ENCODE measurements at places on chromosomes 7 and 10.
A peak's percentile ranks its signal among the peaks of the same experiment; 100 is the strongest.

DNA sequence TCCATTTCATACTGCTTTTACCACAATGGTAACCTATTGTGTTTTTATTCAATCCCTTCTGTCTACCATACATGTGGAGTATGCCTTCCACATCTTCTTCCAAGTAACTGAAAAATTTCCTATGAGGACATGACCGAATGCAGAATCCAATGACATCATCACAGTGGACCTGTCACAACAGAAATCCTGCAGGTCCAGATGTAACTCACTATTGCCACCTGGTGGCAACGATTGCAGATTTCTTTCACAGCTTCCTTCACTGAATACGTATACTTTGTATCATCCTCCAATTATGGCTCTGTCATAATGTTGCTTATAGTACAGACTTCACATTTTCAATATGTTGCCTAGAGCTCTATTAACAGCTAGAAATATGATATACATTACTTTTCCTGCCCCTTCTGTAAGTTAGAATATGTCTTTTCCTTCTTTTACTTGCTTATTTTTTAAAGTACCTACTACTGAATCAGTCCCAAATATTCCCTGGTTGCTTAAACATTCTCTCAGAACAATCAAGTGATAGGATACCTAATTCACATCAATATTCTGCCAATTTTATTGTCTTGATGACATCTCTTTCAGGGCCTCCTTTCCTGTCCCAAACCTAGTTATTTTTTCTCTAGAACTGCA, 45.4 kb downstream of the SLC13A1 start:
- DNase-seq: peak; percentile 67

- DNase-seq: no peak
Measured at GRCh38 chr7:18474944-18475343, 20.6 kb upstream of the HDAC9 start.

GRCh38 chr10:116891208-116891607, 41.9 kb downstream of the ENO4 start:
- no peak for DNase-seq

DNA sequence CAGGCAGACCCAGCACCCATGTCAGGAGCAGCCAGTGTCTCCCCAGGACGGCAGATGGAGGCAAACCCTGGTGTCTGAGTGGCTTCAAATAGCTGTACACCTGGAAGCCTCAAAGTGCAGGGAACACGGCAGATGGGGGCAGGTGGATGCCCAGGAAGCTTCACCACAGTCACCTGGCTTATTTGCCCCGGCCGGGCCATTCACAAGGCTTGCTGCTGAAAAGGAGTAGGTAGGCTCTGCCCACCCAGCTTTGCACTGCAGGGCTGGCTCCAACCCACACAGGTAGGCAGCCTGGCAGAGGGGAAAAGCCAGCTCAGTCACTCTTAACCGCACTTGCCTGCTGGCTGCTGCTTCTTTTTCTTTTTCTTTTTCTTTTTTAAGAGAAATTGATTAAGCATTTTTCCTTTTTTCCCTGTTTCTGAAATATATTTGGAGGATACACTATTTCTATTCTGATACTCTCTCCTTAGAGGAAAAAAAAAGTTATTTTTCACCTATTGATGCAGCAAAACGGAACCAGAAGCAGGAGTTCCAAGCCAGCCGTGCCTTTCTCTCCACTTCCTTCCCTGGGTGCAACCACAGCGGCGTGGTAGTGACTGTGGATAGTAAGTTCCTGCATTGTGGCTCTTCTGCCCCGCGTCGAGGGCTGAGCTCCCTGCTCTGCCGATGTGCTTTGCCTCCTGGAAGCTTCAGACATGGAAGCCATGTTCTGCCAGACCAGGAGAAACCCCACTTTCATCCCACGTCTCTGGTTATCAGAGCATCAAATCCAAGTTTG, 118.3 kb downstream of the KLF6 start:
- no peak for DNase-seq

DNA sequence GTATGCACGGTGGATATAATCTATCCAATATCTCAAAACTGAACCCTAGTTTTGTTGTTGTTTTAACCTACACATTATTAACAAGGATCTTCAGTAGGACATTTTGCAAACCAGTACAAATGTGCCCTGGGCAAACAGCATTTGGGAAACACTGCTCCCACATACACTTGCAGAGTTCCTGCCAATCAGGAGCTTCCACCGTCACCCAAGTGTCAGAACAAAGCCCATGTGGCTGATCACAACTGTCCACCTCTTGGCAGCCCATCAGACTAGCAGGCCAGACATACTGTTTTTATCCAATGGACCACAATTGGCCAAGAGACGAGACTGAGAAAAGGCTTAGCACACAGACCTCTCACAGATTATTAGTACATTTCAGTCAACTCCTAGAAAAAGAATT, 200.4 kb downstream of the FAM107B start:
- no peak for DNase-seq

DNA sequence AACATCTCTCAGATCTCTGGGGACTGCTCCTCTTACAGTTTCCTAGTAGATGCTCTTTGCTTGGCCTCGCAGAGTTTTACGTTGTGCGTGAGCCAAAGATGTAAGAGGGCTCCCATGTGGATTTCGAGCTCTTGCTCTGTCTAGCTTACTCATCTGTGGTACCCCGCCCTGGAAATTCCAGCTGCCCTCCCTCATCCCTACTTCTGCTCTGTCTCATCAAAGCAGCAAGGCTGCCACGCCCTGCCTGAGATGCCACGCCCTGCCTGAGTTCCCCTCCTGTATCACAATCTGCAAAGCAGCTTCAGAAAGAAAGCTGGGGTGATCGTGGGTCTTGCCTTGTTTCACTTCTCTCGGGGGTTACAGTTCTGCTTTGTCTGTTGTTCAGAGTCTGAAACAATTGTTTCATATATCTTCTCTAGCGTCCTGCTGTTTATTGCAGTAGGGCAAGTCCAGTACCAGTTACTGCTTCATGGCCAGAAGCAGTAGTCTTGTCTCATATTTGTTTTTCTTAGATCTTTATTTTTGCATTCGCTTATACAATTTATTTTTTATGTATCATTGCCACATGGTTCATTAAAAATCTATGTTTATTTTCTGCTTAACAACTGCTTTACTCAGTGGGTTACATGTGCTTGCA, 36.1 kb upstream of the CCNY start:
- DNase-seq: no peak

DNA sequence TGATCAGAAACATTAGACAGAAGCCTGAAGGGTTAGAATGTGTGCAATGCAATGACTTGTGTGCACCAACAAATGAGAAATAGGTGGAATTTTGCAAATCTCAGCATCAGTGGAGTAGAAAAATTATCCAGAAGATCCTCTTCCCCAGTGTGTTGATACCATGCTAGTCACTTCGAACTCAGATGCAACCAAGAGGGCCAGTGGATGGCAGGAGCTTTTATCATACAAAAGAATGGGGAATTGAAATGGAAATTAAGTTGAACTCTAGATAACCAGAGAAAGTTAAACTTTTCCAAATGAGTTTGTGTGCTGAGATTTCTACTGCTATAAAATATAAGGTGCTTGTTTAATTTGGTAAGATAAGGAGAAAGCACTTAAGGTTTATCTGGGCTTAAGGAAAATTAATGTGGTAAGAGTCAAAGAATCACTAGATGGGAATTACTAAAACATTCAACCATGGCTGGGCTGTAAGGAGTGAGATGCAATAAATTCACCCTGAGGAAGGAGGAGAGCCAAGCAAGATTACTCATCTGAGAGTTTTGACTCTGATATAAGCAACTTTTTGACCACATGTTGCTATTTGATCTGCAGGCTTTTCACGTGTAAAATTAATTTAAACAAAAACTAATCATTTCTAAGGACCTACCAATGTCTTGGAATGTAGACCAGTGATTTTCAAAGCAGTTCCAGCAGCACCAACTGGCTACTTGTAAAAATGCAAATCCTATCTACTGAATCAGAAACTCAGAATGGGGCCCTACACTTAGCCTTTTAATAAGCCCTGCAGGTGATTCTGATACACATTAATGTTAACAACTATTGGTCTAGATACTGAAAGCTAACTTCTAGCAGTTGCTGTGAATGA, 113.2 kb downstream of the CDC14C start:
- no peak for DNase-seq

GRCh38 chr7:34048445-34048844, 143.1 kb downstream of the BMPER start:
- DNase-seq: no peak

GRCh38 chr10:12503311-12503710, 154.0 kb downstream of the CAMK1D start:
- DNase-seq: peak; percentile 90

DNA sequence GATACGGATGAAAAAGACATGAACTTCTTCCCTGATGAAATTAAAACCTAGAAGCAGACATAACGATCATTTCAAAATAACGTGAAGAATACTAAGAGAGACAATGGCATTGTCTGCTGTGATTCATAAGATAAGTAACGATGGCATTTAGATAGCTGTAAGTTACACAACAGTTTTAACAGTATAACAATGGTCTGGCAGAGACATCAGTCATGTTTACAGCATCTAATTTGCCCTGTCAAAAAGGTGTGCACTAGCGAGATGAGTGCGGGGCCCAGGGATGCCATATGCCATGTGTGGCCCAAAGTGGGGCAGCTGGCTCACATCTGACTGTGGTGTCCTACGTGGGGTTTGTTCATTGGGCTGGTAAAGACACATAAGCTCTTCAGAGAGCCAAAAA, 55.7 kb upstream of the RHEB start:
- DNase-seq: no peak

DNA sequence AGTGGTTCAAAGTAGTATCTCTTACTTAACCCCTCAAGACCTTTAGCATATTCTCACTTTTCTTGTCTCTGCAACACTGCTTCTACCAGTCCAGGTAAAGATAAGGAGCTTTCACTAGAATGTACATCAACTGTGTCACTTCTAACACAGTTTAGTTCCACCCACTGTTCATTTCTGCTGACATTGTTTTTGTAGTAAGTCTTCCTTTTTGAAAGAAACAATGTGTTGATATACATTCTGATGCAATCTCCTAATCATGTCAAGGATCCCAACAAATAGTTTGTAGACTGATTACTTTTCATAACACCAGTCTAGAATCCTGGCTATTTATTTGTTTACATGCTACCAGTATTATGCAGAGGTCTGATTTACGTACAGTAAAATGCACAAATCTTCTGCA, 47.5 kb downstream of the CCSER2 start:
- no peak for DNase-seq

DNA sequence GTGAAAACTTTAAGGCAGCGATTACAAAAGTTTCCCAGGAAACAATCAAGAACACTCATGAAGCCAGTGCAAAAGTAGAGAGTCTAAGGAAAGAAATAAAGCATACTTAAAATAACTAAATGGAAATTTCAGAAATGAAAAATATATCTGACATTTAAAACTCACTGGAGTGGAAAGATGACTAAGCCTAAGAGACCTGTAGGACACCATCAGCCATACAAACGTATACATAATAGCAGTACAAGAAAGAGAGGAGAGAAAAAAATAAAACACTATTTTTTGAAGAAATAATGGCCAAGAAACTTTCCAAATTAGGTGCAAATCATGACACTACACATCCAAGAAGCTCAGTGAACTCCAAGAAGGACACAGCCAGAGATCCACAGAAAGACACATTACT, 5.4 kb upstream of the AKR1D1 start:
- no peak for DNase-seq

DNA sequence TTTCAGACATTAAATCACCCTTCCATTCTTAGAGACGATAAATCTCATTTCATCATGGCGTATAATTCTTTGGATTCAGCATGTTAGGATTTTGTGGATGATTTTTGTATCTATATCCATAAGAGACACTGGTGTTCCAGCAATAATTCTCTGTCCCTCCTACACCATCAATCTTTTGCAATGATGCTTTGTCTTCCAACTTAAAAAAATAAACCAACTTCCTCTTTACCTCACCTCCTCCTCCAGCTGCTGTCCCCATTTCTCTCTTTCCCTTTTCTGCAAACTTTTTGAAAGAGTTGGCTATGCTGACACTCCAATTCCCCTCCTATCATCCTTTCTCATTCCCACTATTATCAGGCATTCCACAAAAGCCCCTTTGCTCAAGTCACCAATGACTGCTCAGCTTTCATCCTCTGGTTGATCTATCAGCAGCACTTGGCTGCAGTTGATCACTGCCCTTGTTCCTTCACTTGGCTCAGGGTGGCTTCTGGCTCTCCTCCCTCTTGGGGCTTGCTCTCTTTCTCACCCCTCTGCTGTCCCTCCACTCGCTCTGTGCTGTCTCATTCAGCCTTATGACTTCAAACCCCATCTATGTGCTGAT, 130.0 kb downstream of the ARHGAP22 start:
- no peak for DNase-seq

DNA sequence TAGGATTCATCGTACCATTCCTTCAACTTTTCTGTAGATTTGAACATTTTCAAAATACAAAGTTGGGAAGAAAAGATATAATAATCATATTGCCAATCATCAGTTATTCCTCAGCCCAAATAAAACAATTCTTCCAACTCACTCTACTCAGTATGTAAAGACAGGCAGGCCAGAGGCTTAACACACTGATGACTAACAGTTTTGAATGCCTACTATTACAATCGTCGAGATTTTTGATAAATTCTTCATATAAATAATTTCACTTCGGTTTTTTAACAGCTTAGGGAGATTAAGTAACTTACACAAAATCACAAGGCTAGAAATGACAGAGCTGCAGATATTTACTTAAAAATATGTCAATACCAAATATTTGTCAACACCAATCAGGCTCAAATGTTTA, 17.6 kb downstream of the CYTH3 start:
- DNase-seq: no peak

DNA sequence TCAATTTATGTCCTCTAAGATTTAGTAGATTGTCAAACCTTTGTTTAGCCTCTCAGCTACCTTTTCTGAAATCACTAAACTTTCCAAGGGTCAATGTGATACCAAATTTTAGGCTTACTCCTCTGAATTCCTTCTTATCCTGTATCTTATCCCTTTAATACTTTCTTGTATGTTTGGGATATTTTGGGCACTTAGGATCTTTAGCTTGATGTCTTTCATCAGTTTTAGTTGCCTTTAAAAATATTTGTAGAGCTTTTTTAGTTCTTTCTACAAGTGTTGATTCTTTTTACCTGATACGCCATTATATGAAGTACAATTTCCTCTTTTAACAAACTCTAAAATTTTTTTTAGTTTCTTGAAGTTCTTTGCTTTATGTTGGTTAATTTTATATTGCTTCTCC, 30.7 kb upstream of the HDAC9 start:
- no peak for DNase-seq

DNA sequence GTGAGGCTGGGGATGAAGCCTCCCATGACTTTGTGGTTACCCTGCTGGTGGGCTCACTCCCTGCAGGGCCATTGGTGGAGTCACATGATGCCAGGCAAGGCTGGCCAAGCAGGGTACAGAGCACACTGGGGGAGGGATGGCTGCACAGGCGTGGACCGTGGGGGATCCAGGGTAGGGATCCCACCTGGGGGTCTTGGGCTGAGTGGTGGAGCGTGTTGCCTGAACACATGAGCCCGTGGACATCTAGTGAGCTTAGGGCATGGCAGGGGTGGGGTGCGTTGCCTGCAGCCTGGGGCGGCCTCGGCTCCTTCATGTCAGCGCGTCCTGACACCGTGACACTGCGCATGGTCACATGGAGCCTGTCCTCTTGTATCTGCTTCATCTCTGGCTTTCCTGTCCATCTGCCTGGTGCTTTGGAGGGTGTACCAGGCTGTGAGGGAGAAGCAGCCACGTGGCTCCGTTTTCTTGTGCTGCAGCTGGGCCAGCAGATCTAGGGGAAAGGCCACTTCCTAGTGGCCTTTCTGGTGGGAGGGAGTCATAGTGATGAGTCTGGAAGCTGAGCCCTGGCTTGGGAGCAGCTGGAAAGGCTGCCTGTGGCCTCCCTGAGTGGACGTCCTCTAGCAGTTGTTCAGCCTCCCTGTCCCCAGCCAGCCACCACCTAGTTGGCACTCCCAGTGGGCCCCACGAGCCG, 96.2 kb downstream of the LHPP start:
- no peak for DNase-seq

All from NCI-H510A treated with DMSO at 0.1 percent for 48 hours (cell line).